CD4-positive, alpha-beta T cell treated with Interleukin-15 for 4 hours (primary cell): ENCODE measurements at places on chromosomes 3 and 15.

DNA sequence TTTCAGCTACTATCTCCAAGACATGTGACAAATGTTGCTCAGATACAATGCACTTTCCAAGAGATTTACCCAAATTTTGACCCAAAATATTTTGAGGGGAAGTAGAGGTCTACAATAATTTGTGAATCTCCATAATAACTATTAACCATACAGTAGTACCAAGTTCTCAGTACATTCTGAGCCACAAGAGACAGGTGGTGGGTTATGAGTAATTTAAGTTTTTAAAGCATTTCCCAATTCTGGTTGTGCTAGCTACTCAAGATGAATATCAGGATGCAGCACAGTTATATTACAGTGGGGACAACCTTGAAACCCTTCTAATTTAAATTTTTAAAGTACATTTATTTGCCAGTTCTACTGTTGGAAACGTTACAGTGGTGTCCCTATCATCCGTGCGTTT lies 92.2 kb upstream of the MITF start:
- no peak for DNase-seq

DNA sequence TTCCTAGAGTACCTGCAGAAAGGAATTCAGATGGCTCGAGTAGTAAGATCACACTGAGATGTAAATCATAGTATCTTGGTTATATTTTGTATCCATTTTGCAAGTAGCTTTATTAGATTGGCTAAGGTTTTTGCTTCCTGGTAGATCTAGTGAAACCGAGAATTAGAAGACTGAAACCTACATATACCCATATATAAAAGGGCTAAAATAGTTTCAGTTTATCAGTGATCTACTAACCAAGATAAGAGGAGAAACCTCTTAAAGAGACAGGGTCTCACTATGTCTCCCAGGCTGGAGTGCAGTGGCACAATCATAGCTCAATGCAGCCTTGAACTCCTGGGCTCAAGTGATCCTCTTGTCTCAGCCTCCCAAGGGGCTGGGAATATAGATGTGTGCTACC lies 135.3 kb downstream of the PCCB start:
- no peak for DNase-seq

DNA sequence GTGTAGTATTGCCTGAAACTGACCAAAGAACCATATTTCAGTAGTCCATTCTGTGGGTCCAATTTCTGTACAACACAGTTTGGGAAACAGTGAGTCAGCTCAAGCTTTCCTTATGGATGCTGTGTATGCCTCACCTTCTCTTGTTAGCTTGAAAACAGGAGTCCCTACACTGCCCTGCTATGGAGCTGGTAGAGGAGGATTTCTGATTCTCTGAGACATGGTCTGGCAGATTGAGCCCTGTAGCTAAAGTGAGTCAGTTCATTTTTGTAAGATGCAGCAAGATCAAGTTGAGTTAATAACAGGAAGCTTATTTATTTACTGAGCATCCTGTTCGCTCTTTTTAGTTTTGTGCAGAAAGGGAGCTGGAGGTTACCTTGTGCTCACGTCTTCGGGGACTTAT lies 424.1 kb upstream of the RBMS3 start:
- DNase-seq = no peak

DNA sequence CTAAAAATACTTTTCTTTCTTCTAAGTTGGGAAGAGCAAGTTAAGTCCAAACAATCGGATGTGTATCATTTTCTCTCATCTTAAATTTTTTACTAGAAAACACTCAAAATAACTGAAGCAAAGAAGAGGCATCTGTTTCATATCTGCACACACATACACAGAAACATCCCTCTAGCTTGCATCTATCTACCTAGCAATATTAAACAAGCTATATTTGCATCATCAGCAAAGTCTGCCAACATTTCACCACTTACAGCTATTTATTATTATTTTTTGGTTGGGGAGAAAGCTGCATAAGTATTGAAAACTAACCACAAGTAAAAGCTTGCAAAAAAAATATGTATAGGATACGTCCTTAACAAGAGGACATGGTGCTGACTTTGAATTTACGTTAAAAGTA lies 1.9 kb downstream of the GOLIM4 start:
- no peak for DNase-seq

- DNase-seq = no peak
These were observed 1459.1 kb upstream of the ALCAM start for GRCh38 chr3:103907567-103907966.
